Activated CD4-positive, alpha-beta T cell treated with anti-CD3 and anti-CD28 coated beads, Interleukin-2, Interleukin-6, amounts not matched to agents 100 ng/mL and 50 ng/mL, durations not matched to agents 16 hours and 8 hours (primary cell): ENCODE measurements at places on chromosomes 7 and 10.

DNA sequence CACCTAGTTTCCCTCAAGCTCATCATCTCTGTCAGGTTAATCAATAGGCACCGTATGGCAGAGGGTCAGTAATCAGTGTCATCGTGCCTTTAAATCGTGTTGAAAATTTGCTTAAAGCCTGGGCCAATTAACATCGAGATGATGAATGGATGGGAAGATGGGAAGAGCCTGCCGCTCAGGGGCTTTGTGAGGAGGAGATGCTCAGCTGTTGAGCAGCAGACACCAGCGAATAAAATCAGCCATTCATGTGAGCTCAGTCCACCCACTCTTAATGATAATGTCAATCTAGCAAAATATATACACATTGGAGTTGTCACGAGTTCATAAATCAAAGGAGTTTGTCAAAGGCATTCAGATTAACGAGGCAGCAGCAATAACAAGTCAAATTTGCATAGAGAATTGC, 97.7 kb downstream of the BTRC start:
- DNase-seq = no peak

- no peak for DNase-seq
Measured at GRCh38 chr7:92119213-92119759, 15.0 kb downstream of the CYP51A1 start.

- DNase-seq = no peak
Measured at GRCh38 chr7:112228632-112229031, 22.1 kb downstream of the ZNF277 start.

GRCh38 chr10:15208221-15208620, 39.7 kb upstream of the NMT2 start:
- DNase-seq = no peak

DNA sequence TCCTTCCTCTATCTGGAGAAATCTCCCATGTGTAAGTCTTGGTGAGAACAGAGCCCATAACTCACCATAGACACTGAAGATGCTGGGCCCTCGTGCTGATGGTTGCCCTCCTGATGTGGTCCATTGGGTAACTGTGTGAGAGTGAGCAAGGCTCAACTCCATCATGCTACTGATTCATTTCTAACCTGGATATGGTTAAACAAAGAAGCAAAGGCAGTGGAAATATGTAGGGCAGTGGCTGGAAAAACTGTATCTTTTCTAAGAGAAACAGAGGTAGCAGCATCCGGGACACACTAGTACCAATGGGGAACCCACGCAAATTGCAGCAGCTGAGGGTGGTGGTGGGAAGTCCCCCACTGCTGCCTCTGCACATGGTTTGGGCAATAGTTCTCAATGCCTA, 221.7 kb downstream of the KLF6 start:
- DNase-seq = peak; percentile 45

GRCh38 chr10:123781956-123782500, 109.6 kb downstream of the CPXM2 start:
- no peak for DNase-seq

DNA sequence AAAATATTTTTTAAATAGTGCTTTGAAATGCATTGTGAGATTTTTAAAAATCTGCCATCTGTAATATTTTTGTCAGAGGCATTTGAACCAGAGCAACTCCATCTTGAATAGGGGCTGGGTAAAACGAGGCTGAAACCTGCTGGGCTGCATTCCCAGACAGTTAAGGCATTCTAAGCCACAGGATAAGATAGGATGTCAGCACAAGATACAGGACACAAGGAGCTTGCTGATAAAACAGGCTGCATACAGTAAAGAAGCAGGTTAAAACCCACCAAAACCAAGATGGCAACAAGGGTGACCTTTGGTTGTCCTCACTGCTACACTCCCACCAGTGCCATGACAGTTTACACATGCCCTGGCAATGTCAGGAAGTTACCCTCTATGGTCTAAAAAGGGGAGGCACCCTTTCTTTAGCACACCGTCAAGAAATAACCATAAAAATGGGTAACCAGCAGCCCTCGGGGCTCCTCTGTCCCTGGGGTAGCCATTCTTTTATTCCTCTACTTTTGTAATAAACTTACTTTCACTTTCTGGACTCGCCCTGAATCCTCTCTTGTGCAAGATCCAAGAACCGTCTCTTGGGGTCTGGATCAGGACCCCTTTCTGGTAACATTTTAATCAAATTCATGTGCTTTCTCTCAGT, 273.7 kb downstream of the SEMA3D start:
- DNase-seq = no peak

DNA sequence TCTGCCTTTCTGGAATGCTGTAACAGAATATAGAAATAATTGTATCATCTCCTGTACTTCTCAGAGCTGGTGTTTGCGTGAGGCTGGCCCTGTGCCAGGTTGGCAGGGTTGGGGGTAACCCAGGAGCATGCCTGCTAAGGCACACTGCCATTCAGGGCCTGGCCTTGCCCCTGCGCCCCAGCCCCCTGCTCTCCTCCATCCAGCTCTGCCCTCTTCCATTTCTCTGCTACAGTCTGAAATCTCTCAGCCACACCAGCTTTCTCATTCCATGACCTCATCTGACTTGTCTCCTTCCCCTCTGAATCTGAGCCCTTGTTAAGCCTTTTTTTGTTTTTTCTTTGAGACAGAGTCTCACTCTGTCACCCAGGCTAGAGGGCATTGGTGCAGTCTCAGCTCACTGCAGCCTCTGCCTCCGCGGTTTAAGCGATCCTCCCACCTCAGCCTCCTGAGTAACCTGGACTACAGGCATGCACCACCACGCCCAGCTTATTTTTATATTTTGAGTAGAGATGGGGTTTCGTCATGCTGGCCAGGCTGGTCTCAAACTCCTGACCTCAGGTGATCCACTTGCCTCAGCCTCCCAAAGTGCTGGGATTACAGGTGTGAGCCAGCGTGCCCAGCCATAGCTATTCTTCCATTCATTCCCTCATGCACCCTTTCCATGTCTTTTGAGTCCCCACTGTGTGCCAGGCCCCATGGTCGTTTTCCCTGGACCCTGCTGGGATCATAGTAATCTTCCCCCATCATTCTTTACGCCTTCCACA, 206.8 kb downstream of the CUX1 start:
- no peak for DNase-seq

GRCh38 chr10:15324113-15324512, 47.0 kb downstream of the FAM171A1 start:
- no peak for DNase-seq

DNA sequence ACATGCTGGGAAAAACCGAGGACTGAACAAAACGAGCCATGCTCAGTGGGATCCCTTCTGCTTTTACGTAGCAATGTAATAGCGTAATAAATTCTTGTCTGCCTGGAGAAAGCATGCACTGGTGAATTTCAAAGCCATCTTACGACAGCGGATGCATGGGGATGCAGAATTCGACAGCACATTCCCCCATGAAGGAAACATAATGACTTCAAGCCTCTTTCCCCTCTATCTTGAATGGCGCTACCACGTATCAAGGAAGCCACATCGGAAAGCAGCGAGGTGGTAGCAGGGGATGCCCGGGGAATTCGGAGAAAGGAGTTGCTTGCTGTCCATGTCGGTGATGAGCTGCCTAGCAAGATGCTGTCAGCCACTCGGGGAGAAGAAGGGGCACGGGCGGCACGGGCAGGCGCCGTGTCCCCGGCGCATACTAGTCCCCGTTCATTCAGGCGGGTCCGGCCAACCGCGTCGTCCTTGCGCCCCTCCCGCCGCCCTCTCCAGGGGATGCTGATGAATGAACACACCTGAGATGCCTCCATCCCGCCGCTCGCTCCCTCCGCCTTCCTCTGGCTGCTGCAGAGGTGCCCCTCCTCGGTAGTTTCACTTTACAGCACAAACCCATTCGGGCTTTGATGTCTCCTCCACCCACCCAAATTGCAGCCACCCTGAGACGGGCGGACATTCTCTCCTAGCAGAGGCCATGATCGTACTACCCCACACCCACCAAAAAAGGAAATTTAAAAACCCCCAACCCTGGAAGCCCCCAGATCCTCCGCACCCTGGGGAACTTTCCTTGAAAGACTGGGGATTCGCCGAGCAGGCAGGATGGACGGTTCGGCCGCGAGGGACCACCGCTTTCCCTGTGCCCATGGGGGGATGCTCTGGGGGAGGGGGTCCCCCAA, 644 bp downstream of the SORBS1 start:
- peak; percentile 36 for DNase-seq

DNA sequence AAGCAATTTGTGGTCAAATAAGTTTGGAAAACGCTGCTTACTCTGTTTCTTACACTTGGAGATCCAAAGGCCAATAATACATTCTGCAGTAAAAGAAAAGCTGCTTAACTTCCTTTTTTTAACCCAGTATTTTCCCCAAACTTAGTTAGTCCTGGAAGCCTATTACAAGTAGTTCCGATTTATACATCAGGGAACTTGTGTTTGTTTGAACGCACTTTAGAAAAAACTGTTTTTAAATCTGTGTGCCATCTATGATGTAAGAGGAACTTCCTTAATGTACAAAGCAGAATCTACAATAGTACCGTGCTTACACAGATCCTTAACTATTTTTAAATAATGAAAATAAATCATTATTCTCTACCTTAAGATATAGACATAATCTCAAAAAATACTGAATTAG, 23.0 kb downstream of the SFR1 start:
- no peak for DNase-seq

GRCh38 chr10:58064714-58065528, 202.8 kb downstream of the IPMK start:
- DNase-seq = peak; percentile 38

- peak; percentile 17 for DNase-seq
Measured at GRCh38 chr7:128830231-128831177, at the start of gene FLNC. Gene FLNC, plus strand, starts transcription at chr7:128830406. Its CDS starts 232 bp downstream, at chr7:128830638.

- DNase-seq = no peak
Measured at GRCh38 chr10:29112827-29113615, 175.8 kb upstream of the LYZL1 start.

DNA sequence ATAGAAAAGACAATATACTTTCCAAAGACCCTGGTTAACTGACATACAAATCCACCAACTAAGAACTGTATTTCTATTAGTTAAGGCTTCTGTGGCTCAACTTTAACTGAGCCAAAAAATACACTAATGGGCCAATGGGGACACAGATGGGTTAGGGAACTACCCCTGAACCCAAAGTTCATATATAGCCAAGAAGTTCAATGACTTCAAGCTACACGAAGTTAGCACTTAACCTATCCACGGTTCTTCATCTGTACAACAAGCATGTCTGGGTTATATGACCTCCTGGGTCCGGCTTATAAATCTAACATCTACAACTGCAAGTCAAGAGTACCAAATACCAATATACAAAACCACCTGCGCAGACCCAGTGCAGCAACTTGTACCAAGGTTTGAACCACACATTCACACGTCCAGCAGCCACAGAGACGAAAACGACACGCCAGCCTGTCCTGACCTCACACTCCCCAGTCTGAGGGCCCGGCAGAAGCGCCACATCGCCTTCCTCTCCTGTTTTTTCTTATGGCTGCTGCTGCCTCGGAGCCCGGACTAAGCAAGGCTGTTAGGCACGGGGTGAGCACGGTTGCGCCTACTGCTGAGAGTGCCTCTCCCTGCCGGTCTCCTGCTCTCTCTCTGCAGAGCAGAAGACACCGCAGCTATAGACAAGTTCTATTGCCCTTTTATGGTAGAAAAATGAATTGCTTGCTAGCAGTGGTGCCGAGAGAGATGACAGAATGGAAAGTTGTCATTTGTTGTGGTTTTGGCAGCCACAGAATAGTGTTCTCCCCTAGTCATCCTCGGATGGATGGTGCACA, 86.3 kb downstream of the RNF216 start:
- DNase-seq = peak; percentile 93

DNA sequence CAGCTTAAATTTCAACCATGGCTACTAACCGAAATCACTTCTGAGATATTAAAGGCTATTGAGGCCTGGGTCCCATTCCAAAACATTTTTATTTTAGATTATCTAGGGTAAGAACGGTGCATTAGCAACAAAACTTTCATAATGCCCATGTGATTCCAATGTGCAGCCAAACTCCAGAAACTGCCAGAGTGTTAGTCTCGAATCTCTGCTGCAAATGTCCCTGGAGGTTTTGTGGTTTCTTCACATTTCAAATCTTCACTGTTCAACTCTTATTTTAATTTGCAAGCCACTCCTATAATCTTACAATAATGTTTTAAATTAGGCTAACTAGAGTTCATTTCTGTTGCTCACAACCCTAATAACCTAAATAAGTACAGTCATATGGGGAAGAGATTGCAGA, 357.0 kb downstream of the PHF14 start:
- DNase-seq = no peak

DNA sequence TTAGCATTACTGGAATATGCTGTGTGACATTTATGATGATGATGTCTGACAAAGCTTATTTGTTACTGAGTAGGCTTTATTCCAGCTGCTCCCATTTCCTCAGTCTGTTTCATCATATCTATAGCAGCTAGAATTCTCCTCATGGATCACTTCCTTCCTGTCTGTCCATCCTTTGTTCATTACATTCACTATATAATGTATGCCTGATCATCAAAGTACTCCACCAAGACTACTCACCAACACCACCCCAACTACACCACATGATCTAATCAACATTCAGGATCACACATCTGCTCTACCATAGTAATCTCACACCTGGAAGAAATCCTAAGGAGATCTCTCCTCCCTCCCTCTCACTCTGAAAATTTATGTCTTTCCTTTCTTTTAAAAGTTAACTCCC, 61.3 kb downstream of the APBB1IP start:
- DNase-seq = no peak

GRCh38 chr10:117345143-117345542, 30.1 kb downstream of the PDZD8 start:
- no peak for DNase-seq

GRCh38 chr10:11663763-11664555, 52.5 kb upstream of the USP6NL start:
- DNase-seq = no peak

GRCh38 chr7:118006979-118007378, 133.7 kb upstream of the CTTNBP2 start:
- DNase-seq = no peak

GRCh38 chr7:150983893-150984368, 5.8 kb upstream of the KCNH2 start:
- peak; percentile 49 for DNase-seq

- DNase-seq = peak; percentile 33
Measured at GRCh38 chr10:7492660-7493046, 81.8 kb upstream of the SFMBT2 start.

- DNase-seq = no peak
Measured at GRCh38 chr7:125127304-125127703, 197.7 kb upstream of the POT1 start.

GRCh38 chr10:117306674-117307073, 65.8 kb downstream of the SLC18A2 start:
- no peak for DNase-seq

DNA sequence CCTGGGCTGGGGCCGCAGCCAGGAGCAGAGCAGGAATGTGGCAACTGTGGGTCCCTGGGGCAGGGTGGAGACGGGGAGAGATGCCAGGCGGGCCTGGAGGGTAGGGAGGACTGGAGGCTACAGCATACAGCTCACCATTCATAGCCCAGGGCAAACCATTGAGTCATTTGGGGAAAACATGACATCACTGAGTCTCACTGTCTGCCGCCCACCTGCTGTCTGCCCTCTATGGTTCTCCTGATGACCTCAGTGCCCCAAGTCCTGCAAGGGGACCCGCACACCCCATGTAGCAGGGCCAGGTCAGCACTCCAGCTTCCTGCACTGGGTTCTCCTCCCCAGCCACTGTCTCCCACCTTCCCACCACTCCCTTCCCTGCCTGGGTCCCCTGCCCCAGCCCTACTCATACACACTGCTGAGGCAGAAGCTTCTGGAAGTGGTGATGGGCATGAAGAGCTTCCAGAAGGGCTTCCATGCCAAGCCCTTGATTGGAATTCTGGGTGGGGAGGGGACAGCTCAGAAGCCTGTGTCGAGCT, 10.4 kb downstream of the CHST3 start:
- peak; percentile 54 for DNase-seq

- DNase-seq = no peak
Measured at GRCh38 chr10:60473557-60473956, 83.9 kb upstream of the ANK3 start.
